PC-9 (cell line): ENCODE measurements at places on chromosomes 2 and 18. TPM values are rescaled to one million over a fixed set of nuclear protein-coding genes. Genes with fewer than 3 reads are reported as not detected.

- no peaks in the 10 kb centered on the region for H3K27me3 ChIP-seq
- no peaks in the 10 kb centered on the region for H3K4me1 ChIP-seq
- no peak overlapping the region for H3K27ac ChIP-seq
- DNase-seq, result no peak
- H3K4me3 ChIP-seq, result no peak overlapping the region
Observed at GRCh38 chr2:160921386-160921964, 238.8 kb upstream of the TANK start.

PLB1 gene
- total RNA-seq, result 1.7 and 2.7 TPM in 2 replicates

GRCh38 chr2:168315331-168316072, 68.1 kb upstream of the STK39 start:
- H3K36me3 ChIP-seq, result no peaks in the 10 kb centered on the region
- no peak overlapping the region for H3K27ac ChIP-seq
- H3K27me3 ChIP-seq, result no peaks in the 10 kb centered on the region
- no peak for DNase-seq

GRCh38 chr18:65081786-65082185, 669.0 kb upstream of the CDH7 start:
- no peaks in the 10 kb centered on the region for H3K4me1 ChIP-seq
- no peak overlapping the region for H3K27ac ChIP-seq
- no peaks in the 10 kb centered on the region for H3K27me3 ChIP-seq
- H3K36me3 ChIP-seq, result no peaks in the 10 kb centered on the region
- DNase-seq, result no peak
- no peak overlapping the region for H3K4me3 ChIP-seq

DNA sequence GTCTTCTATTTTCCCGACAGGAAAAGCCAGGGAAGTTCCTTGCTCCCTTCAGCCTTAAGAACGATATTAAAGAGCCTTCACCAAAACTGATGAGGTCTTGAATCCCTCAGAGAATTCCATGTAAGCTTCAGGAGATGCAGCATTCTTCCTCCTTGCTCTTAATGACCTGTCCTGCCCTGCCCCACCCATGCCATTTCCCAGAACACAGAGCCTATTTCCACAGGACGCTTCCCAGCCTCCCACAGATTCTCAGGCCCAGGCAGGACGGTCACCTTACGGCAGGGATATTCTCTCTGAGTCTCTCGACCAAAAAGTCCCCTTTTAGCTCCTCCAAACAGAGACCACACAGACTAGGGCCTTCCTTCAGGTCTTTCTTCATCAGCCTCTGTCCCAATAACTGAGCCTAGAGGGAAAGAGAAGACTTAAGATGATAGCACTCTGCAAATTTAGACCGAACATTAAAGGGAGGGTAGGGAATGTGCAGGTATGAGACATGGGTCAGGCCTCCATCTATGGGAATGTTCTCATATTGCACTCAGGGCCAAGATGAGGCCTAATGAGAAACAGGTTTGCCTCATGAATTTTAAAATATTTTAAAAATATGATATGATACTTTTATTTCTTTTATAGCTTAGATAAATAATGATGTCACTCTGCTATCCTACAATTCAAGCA, 62.1 kb downstream of the COBLL1 start:
- H3K27ac ChIP-seq, result no peak overlapping the region
- H3K4me3 ChIP-seq, result no peak overlapping the region
- no peaks in the 10 kb centered on the region for H3K27me3 ChIP-seq
- no peaks in the 10 kb centered on the region for H3K36me3 ChIP-seq
- no peak for DNase-seq

DNA sequence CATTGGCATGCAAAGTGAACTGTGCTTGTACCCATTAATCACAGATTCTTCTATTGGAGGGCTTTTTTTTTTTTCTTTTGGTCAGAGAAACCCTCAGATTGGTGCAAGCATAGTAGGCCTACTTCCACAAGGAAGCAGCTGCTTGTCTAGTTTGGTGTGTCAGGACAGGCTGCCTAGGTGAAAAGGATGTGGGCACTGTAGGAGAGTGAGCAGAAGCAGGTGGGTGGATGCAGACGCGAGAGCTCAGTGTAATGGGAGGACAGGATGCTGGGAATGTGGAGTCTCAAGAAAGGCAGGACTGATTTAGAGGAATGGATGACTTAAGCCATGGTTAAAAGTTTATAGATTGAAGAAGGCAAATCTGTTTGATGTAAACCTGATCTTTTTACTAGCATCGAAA, 3.1 kb downstream of the ELP2 start:
- no peak overlapping the region for H3K27ac ChIP-seq
- no peak for DNase-seq
- H3K4me1 ChIP-seq, result peaks cover 9% of the 10 kb centered on the region; the same call in 1 of the 2 replicates
- no peak overlapping the region for H3K4me3 ChIP-seq
- H3K36me3 ChIP-seq, result peaks cover 7% of the 10 kb centered on the region; the same call in 1 of the 2 replicates

SAG gene
- not detected in 2 replicates for total RNA-seq

LCT gene
- not detected in 2 replicates for total RNA-seq

CRYBA2 gene
- not detected in 2 replicates for total RNA-seq

DNA sequence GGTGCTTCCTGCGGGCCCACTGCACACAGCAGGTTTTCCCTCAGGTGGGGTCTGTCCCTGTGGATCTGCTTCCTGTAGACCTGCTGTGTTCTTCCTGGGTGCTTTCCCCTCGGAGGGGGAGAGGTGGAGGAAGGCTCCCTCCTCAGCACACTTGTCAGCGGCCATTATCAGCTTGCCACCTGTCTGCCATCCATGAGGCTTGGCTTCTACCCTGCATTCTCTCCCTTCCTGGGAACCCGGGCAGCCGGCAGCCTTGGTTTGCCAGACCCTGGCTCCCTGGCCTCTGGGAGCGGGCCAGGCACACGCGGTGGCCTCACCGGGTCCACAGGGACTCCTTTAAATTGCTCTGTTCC, 58.5 kb downstream of the INPP5D start:
- peaks cover 42% of the 10 kb centered on the region for H3K4me1 ChIP-seq
- no peak for DNase-seq
- H3K27me3 ChIP-seq, result no peaks in the 10 kb centered on the region
- H3K27ac ChIP-seq, result no peak overlapping the region

DNA sequence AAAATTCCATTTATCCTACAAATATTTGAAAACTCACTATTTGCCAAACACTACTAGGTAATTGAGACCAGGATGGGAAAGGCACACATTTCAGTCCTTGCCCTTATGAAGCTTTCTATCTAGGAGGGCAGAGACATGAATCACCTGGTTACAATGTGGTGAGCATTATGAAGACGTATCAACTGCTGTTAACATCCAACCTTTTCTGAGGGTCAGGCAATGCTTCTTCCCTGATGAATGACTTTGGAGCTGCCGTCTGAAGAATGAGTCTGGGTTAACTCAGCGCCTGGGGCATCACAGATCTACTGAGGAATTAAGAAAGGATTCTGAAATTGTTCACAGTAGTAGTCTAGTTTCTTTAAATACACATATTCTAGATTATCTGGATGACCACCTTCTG, 62.1 kb upstream of the NOSTRIN start:
- no peak overlapping the region for H3K4me3 ChIP-seq
- no peak overlapping the region for H3K27ac ChIP-seq

DNA sequence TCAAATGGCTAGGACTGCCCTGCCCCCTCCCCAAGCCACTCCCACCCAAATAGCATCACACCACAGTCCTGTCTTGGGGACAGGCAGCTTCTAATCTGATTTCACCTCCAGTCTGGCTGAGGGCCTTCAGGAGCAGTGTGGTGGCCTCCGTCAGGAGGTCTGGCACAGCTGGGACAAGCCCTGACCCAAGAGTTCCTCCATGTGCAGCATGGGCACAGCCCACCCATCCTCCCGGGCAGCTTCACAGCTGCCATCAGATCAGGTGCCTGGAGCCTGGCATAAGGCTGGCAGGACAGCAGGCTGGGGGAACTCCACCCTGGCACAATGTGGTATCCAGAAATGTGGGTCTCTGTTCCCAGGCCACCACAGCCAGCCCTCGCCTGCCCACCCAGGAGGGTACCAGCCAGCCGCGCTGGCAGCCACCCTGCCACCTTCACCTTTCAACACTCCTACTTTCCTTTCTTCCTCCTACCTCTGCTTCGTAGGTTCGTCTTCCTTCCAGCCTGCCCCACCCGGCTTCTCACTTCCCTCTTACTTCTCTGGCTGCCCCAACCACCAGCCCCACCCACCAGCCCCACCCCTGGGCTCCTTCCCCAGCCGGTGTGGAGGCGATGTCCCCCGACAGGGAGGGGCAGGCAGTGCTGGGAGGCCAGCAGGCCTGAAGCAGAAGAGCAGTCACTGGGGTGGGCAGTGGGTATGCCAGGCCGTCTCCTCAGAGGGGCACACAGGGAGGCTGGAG, at the start of gene CAPG:
Gene CAPG (minus strand): TSS at position 522 of the 739 bp plus-strand sequence. CDS start 8,221 bp downstream, outside the sequence.
- H3K36me3 ChIP-seq, result no peaks in the 10 kb centered on the region
- H3K27ac ChIP-seq, result peak within 1 kb of the TSS; percentile 88
- peak within 1 kb of the TSS; percentile 49 for H3K4me3 ChIP-seq
- H3K27me3 ChIP-seq, result no peaks in the 10 kb centered on the region

- no peak overlapping the region for H3K4me3 ChIP-seq
- no peak overlapping the region for H3K27ac ChIP-seq
- no peaks in the 10 kb centered on the region for H3K36me3 ChIP-seq
- no peaks in the 10 kb centered on the region for H3K27me3 ChIP-seq
- no peak for DNase-seq
Observed at GRCh38 chr2:208586516-208586915, 179.9 kb downstream of the PTH2R start.

DNA sequence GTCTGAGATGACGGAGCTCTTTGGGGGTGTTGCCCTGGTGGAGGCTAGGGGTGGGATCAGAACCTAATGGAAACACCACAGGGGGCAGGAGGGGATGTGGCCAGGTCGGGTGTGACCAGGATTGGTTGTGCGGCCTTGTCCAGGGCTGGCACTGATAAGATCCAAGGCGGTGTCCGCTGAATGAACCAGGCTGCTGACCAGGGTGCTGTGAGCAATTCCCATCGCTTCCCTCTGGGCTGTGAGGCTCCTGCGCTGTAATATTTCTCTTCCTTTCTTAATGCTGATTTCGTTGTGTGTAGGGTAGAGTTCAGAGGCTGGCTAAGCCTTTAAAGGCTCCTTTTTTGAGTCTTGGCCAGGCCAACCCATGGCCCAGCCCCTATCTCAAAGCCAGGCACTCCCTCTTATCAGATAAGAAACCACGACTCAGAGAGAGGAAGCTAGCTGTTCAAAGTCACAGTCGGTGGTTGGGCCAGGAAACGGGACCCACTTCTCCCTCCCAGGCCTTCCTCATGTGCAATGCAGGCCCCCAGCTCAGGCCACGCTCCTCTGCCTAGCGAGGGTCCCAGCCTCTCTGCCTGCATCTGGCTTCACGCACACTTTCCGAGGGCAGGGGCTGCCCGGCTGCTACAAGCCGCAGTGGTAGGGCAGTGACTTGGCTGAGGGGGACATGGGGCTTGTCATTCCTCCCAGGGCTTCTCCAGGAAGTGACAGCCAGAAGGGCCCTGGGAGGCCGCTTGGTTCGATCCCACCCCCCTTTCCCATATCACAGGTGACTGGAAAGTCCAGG, 26.0 kb upstream of the FOSL2 start:
- peak overlapping the region; percentile 30; the same call in 1 of the 2 replicates for H3K4me3 ChIP-seq
- peaks cover 72% of the 10 kb centered on the region for H3K4me1 ChIP-seq
- no peaks in the 10 kb centered on the region for H3K27me3 ChIP-seq

DNA sequence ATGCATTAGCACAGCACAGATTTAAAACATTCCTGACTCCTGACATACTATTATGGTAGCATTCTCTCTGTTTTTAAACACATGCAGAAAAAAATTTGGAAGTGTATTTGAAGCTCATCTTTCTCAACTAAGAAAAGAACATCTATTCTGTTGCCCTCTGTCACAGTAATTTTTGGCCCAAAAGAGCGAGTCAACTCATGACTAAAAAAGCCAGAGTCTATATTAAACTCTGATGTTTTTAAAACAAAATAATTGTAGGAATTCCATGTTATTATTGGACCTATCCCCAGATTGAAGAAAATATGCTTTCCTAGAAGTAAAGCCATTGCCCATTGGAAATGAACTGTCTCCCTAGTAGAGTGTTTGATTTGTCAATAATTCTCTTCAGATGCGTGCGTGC, 96.7 kb downstream of the CRIM1 start:
- H3K4me3 ChIP-seq, result no peak overlapping the region
- H3K27me3 ChIP-seq, result no peaks in the 10 kb centered on the region
- no peak overlapping the region for H3K27ac ChIP-seq
- 0 out of 2 replicates have a peak, but pooled peaks cover 3% of the 10 kb centered on the region for H3K4me1 ChIP-seq
- peaks cover 9% of the 10 kb centered on the region; the same call in 1 of the 2 replicates for H3K36me3 ChIP-seq
- no peak for DNase-seq

DNA sequence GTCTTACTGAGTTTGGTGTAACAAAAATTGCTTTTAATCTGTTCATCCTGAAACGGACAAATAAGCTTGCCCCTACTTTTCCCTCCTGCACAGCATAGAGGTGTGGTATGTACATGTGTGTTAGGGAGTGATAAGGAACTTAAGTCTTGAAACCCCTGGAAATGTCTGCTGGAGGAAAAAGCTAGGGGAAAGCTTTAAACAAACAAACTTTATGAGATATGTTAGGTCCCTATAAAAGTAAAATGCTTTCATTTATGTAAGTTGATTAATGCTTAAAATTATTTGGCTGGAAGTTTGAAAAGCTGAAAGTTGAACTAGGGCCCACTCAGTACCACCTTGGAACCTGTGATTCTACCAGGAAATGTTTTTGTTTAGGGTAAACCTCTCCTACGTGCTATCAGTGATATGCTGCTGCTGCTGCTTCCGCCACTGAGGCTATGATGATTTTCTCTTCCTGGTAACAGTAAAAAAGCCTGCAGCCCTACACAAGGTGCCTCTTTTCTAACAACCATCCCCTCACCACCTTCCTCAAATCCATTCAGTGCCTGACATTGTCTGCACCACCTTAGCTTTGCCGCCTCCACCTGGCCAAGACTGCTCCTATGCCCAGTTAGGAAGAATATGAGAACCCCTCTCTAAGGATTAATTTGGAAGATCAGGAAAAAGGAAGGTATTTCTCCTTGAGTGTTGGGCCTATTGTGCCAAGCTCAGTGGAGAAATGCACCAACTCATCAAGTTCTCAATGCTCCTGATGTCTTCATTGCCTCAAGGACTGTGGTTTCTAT, 2.5 kb upstream of the YES1 start:
- no peak for DNase-seq
- no peaks in the 10 kb centered on the region for H3K27me3 ChIP-seq
- peaks cover 15% of the 10 kb centered on the region; the same call in 1 of the 2 replicates for H3K4me1 ChIP-seq
- H3K36me3 ChIP-seq, result no peaks in the 10 kb centered on the region
- H3K4me3 ChIP-seq, result no peak overlapping the region
- no peak overlapping the region for H3K27ac ChIP-seq

DNA sequence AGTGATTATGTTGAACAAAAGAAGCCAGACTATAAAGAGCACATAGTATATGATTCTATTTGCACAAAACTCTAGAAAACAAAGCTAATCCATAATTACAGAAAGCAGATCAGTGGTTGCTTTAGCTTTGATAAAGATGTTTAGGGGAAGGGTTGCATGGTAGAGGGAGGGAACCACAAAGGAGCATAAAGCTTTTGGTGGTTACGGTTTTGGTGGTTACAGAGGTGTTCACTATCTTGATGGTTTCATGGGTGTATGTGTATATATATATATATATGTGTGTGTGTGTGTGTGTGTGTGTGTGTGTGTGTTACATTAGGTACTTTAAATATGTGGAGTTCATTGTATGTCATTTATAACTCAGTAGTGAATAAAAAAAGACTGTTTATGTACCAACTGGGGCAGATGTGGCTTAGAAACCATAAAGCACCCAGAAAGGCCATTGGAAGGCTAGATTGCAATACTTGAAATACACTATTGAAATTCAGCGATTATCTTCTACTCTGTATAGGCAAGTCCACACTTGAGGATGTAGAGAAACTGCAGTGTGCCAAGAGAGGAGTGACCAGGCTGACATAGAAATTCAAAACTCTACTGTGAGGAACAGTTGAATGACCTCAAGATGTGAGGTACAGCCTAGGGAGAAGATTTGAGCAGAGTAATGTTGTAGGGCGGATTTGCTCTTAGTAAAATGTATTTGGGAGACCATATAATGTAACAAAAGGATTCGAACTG, 60.6 kb downstream of the CAB39 start:
- peaks cover 67% of the 10 kb centered on the region for H3K36me3 ChIP-seq
- H3K4me3 ChIP-seq, result no peak overlapping the region
- H3K27ac ChIP-seq, result peak overlapping the region; percentile 61
- peaks cover 50% of the 10 kb centered on the region for H3K4me1 ChIP-seq
- H3K27me3 ChIP-seq, result no peaks in the 10 kb centered on the region
